ENCODE measurements at places on chromosomes 2 and 18.

- DNase-seq, result no peak
Measured at GRCh38 chr2:205834796-205835195, 152.5 kb downstream of the NRP2 start.

- no peak for DNase-seq
Measured at GRCh38 chr2:144515099-144515695, 4.7 kb downstream of the ZEB2 start.

DNA sequence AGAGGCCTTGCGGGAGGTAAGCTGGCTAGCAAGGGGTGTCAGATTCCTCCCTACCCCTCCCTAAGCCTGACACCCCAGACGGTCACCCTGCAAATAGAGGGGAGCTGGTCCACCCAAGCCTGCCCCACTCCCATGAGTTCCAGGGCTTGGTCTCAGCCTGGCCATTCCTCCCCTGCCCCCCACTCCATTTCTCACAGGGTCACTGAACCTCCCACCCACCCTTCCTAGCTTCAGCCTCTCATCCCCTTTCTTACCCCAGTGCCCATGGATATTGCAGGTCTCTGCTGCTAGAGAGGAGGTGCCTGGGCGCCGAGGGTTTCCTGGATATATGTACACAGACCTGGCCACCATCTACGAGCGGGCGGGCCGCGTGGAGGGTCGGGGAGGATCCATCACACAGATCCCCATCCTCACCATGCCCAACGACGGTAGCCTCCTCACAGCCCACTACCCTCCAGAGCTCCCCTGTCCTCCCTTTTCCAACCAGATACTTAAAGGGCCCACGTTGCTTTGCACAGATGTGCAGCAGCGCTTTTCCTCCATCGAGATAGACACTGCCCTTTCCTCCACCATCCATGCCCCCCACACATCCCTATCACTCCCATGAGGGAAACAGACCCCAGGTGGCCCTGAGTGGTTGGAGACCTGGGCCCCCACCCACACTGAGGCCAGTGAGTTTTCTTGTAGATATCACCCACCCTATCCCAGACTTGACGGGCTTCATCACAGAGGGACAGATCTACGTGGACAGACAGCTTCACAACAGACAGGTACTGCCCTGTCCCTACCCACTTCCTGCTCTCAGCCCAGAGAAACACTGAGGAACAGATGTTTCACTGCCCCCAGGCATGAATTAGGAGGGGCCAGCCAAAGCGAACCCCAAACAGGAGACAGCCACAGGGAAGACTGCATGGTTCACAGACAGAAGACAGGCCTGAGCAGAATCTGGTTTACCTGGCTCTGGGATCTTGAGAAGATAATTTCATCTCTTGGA lies 15.2 kb upstream of the ANKRD53 start:
- no peak for DNase-seq

DNA sequence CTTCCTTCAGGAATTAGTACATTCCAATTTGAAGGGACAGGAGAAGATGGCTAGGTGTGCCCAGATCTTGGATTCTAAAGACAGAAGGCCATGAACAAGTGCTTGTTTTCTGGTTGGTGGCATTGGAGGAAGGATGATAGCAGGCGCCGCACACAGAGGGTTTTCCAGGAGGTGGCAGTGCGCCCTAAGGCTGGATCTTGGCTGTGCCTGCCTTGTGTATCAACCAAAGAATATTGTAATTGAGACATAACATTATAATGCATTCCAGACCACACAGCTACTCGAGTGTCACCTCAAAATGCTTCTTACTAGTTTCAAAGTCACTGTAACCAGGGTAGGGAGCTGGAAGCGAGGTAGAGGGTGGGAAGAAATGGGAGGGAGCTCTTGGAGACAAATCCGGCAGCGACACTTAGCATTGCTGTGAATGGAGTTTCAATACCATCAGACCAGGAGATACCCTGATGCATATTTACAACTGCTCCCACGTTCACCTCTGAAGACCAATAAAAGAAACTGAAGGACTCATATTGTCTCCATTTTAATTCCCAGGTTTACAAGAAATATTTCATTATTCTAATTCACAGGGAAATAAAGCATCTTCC lies 42.5 kb downstream of the CPO start:
- peak; percentile 34 for DNase-seq

GRCh38 chr2:164151522-164151921 lies 415.7 kb upstream of the FIGN start:
- no peak for DNase-seq

GRCh38 chr2:20425371-20425881 lies 21.4 kb upstream of the RHOB start:
- no peak for DNase-seq

DNA sequence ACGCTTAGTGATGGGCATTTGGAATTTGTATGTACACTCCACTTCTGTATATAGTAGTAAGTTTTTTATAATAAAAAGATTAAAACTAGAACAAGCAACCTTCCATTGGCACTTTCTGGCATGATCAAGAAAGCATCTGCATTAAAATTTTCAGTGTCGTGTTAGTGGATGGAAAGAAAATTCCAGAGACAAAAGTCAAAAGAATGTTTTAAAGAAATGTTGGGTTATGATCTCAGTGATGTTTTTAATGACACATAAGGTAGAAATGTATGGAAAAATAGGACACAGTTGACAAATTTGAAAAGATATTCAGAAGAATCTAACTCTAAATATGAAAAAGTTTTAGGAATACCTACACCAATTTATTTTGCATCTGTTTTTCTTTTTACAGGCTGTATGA lies 126.1 kb upstream of the FAM117B start:
- DNase-seq, result no peak

DNA sequence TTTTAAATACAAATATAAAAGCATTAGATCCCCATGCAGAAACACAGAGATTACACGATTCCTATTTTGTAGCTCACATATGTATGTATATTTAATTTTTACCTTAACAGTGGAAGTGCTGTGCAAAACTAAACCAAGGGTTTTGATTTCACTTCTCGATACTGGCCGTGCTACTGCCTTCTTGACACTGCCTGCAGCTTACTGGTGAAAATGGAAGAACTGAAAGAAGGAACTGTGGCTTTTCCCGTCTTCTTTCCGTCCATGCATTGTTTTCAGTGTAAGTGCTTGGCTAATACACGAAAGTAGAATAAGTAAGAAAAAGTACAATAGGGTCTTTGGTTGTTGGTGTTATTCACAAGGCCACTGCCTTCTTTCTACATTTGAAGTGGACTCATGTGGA lies 129.5 kb downstream of the NDUFA10 start:
- DNase-seq, result no peak

GRCh38 chr18:63889626-63890025 lies 2.1 kb downstream of the SERPINB2 start:
- DNase-seq, result no peak

GRCh38 chr18:24543795-24544498 lies 83.5 kb downstream of the HRH4 start:
- DNase-seq, result no peak

GRCh38 chr2:152613235-152613634 lies 104.0 kb downstream of the PRPF40A start:
- DNase-seq, result no peak

DNA sequence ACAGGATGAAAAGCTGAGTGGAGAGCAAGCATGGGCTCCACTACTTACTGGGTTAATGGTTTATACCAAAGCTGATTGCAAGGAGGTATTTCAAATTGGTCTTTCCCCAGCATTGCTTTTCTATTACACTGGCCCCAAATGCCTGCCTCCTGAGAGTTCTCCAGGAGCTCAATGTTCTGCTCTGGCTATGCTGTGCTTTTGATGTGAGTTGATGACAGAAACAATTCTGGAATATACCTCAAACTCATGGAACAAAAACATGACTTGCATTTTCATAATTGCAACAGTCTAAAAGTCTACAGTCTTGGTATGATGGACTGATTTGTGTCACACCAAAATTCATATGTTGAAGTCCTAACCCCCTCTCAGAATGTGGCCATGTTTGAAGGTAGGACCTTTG lies 258.0 kb downstream of the CDH20 start:
- DNase-seq, result no peak

GRCh38 chr2:69957965-69958364 lies 3.5 kb downstream of the ASPRV1 start:
- no peak for DNase-seq

DNA sequence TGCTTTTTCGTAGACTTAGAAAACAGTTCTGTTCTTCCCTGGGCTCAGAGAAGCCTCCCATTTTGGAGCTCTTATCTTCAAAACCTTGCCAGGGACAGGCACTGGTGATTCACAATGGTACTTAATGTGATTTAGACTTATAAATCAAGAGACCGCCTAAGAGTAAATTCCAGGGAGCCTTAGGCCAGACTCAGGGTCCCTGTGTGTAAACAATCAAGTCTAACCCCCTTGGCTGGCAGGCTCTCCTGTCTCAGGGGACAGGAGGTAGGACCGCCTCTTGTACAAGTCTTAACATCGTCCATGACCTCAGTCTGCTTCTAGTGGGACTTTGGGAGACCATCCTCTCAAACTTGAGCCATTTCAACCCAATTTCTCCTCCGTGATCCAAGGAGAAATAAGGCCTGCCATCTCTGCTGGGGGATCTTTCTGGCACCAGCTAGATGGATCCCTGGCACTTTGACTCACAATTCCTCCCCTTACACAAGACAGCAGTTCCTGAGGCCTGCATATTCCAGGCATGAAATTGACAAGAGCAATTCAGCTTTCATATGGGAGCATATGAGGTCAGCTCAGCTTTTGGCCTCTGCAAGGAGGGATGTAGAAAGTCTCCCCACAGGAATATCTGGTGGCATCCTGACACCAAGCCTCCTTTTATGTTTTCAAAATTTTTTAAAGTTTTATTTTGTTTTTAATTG lies 487.0 kb downstream of the TNS1 start:
- DNase-seq, result no peak

GRCh38 chr2:82124629-82125028 lies 1820.1 kb upstream of the LRRTM1 start:
- no peak for DNase-seq

DNA sequence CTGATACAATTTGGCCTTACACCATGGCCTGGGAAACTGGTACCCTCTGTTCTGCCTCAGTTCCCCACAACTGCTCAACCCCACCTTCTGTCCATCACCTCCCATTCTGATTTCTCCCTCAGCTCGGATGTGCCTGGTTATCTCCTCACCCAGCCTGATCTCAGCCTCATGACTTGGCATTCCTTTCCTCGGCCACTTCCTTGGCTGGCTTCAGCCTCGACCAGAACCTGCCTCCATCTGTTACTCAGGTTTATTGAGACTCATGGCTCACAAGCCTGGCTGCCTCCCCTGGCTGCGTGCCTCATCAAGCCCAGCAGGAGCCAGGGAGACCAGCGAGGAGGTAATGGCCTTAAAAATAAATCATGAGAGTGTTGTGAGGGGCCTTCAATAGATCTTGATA lies 356.2 kb upstream of the SPRED2 start:
- no peak for DNase-seq

DNA sequence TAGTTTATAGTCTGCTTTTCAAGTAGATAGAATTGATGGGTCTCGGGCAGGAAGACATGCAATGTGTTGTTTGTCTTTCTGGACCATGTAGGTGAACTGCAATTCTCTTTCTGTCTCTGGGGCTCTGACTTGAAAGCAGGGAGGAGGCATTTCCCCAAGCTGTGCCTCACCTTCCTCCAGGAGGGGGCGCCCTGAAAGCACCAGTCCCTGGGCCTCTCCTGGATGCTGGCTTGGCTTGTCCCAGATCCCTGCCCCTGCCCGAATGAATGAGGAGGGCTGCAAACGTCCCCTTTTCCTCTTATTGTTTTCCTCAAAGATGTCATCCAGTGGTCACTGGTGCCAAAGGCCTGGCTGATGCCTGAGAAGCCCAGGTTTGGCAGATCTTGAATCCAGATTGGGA lies 270.6 kb downstream of the CELF4 start:
- DNase-seq, result peak; percentile 14

DNA sequence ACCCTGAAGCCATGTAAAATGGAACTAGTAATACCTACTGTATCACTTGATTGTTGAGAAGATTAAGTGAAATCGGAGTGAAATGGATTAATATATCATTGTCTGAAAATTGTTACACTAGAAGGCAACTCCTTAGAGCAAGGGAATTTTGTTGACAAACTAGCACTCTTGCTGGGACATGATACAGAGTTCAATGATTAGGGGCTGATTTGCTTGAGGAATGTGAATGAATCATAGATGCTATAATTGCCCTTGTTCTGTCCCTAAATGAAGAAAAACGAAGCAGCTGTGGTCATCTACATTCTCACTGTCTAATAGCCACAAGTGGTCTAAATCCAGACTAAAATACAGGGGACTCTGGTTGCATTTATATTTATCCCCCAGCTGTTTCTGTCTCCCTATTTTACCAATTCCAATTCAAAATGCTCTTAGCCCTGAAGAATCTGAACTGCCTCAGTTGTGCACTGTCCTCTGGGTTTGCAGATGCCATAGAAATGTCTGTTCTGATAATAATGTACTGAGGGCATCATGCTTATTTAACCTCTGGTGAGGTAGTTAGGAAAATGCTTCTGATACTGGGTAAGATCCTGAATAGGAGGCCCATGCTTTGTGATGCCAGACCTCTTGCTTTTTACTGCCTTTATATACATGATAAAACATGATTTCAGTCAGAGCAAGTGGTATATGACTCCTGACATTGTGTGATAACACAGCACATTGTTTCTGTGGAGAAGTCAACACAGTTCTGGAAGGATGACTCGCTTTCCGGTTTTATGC lies 382.1 kb downstream of the NRXN1 start:
- no peak for DNase-seq

DNA sequence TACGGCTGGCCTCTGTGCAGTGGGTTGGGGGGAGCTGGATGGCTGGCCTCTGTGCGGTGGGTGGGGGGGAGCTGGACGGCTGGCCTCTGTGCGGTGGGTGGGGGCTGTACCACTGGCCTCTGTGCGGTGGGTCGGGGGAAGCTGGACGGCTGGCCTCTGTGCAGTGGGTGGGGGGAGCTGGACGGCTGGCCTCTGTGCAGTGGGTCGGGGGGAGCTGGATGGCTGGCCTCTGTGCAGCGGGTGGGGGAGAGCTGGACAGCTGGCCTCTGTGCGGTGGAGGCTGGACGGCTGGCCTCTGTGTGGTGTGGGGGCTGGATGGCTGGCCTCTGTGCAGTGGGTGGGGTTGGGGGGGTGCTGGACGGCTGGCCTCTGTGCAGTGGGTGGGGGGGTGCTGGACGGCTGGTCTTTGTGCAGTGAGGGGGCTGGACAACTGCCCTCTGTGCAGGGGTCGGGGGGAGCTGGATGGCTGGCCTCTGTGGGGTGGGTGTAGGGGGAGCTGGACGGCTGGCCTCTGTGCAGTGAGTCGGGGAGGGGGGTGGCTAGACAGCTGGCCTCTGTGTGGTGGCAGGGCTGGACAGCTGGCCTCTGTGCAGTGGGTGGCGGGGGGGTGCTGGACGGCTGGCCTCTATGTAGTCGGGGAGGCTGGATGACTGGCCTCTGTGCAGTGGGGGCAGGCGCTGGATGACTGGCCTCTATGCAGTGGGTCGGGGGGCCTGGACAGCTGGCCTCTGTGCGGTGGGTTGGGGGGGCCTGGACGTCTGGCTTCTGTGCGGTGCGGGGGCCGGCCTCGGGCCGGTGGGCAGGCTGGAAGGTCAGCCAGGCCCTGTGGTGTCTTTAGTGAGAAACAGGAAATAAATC lies 31.9 kb downstream of the NFATC1 start:
- DNase-seq, result no peak

DNA sequence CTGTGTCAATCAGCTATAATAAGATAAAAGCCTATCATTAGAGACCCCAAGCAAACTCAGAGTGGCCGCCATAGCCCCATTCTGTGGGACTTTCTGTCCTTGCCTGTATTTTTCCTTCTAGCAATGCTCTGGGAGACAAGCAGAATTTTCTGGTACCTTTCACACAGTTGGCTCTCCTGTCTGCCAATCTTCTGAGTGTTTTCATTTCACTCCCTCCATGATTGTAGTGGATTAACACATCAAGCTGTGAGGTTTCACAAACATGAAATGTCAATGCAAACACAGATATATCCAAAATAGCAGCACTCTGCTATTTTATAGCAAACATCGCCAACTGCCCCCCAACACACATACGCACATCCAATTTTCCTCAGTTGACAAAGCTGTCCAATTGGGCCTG lies 64.9 kb downstream of the C1D start:
- DNase-seq, result no peak

All from stimulated activated naive CD8-positive, alpha-beta T cell treated with anti-CD3 and anti-CD28 coated beads, Interleukin-15, Interleukin-2, amounts not matched to agents 100 U/mL and 50 U/mL, for 24 hours (primary cell).